ENCODE measurements at places on chromosomes 5 and 9.
A peak's percentile ranks its signal among the peaks of the same experiment; 100 is the strongest.

- no peak for DNase-seq
Measured at GRCh38 chr9:108207561-108208165, 648.1 kb downstream of the ACTL7B start.

DNA sequence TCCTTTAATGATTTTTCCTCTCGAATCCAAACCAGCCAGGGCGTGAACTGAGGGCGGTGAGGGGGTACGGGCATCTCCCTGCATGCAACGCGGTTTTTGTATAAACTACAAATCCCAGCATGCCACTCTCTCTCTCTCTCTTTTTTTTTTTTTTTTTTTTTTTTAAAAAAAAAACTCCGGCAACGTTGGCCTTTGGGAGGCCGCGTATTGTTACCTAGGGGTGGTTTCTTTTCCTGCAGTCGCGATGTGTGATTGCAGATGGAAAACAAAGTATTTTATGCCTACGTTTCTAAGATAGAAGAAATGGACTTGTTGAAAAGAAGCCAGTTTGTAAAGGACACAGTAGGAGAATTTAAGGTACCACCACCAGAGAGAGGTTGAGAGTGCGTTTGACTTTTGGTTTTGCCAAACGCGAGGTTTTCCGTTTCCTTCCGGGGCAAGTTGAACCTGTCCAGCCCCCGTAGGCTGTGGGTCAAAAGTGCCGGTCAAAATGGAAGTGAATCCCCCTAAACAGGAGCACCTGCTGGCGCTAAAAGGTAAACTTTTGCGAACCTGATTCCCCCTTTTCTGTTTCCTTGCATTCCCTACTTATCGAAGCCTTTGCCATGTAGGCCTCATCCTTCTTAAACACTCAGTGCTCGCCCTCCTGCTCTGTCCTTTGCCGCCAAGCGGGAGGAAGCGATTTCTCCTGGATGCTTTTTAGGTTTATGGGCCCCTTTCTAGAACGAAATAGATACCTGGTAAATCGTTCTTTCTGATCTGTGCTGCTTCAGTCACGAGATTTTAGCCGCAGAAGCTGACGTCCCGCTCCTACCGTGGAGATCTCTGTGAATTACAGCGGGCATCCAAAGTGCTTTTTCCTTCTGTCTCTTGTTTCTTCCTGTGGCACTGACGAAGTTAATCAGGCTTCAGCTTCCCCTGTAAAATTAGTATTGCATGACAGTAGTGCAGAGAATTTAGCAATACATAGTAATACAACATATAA, at the start of the genes SHLD3 and TRAPPC13:
Gene SHLD3, plus strand, starts transcription at position 457 of the 985 bp plus-strand sequence. CDS start 4,561 bp downstream, outside the sequence.
Gene TRAPPC13, plus strand, starts transcription at position 457 of the 985 bp plus-strand sequence. Its CDS starts 34 bp downstream, at position 491.
- DNase-seq = peak; percentile 70

DNA sequence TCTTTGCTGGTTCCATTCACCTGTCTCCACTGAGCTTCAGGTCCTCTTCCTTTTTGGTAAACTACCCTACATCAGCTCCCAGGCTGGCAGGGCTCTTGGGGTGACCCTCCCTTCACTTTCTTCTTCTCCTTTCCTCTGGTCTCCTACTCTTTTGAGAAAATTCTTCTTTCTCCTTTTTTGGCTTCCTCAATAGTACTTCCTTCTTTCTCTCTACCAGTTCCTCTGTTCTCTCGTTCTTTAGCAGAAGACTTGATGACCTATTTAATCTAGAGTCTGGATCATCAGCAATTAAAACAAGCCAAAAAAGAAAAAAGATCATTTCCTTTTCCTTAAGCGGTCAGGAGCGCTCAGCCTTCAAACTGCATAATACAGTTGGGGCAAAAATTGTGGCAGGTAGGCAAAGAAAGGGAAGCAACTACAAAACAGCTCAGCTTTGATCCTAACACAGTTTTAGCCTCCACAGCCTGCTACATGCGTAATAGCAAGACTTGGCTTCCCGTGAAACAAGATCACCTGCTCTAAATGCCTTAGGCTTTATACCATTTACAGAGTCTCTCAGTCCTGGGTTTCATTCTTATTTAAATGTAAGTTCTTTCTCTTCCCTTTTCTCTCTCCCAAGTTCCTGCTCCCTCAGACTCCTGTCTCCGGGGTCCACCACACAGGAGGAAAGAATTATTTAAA, 14.0 kb upstream of the GSN start:
- no peak for DNase-seq

- DNase-seq = no peak
Measured at GRCh38 chr5:128870923-128871322, 94.4 kb upstream of the SLC27A6 start.

GRCh38 chr5:180785794-180786221, 16.8 kb downstream of the MGAT1 start:
- no peak for DNase-seq

- no peak for DNase-seq
Measured at GRCh38 chr9:95620314-95620713, 103.5 kb upstream of the PTCH1 start.

- DNase-seq = no peak
Measured at GRCh38 chr5:6827526-6828219, 114.4 kb downstream of the TENT4A start.

GRCh38 chr5:135600152-135600570, 21.4 kb upstream of the CXCL14 start:
- DNase-seq = no peak

DNA sequence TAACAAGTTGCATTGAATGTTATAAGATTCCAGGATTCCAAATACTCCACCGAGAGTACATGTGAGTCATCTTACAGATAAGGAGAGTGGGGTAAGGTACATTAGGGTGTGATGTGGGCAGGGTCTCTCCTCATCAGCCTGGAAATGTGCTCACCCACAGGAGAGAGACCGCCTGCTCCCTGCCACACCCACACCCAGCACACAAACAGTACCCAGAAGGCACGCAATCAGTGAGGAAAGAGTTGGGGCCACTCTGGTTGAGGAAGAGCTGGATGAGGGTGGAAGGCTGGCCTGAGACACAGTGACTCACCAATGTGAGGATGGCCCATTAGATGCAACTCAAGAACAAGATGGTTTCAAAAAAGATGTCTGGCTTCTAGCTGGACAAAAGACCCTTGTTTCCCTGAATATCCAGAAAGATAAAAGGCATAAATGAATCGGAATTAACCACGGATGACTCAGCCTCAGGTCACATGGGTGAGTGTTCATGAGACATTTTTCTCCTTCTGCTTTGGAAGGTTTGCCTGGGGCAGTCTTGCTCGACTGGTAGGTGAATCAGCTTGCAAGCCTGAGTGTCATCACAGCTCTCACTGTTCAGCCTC, 51.1 kb upstream of the LHFPL2 start:
- no peak for DNase-seq

- DNase-seq = no peak
Measured at GRCh38 chr9:133427658-133428348, 5.6 kb downstream of the ADAMTS13 start.

- DNase-seq = no peak
Measured at GRCh38 chr5:159003045-159004030, 96.4 kb downstream of the EBF1 start.

- DNase-seq = no peak
Measured at GRCh38 chr5:78597974-78598371, 50.6 kb downstream of the LHFPL2 start.

- DNase-seq = no peak
Measured at GRCh38 chr5:102759289-102759688, 4.2 kb downstream of the PAM start.

Measured in esophagus squamous epithelium (tissue), 5 donors.